ENCODE measurements at places on chromosomes 4 and X.

DNA sequence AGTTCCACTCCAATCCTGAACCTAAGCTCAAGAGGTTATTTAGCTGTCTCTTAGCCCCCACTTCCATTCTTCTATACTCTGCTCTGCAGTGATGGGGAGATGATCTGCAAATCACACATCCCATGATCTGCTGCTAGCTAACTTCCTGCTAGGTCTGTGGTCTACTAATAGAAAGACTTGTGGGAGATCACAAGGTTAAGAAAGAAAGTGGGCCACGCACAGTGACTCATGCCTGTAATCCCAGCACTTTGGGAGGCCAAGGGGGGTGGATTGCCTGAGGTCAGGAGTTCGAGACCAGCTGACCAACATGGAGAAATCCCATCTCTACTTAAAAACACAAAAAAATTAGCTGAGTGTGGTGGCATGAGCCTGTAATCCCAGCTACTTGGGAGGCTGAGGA lies 471.1 kb upstream of the NWD2 start:
- DNase-seq: no peak

GRCh38 chr4:176439611-176440010 lies 119.8 kb downstream of the SPCS3 start:
- no peak for DNase-seq

DNA sequence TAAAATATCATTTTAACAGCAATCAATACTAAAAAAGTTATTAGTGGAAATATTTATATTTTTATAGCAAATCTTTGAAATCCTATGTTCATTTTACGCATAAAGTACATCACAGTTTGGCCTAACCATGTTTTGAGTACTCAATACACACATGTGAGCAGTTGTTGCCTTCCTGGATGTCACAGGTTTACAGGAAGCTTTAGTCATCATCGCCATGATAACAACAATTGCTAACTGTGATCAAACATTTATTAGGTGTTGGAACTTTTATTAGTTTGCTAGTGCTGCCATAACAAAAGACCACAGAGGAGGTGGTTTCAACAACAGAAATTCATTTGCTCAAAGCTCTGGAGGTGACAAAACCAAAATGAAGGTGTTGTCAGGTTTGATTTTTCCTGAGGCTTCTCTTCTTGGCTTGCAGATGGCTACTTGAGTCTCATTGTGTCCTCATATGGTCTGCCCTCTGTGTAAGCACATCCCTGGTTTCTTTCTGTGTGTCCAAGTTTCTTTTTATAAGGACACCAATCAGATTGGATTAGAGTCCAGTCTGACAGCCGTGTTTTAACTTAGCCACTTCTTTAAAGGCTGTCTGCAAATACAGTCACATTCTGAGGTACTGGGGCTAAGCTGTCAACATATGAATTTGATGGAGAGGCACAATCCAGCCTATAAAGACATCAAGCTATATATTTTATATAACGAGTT lies 43.1 kb upstream of the BOD1L1 start:
- DNase-seq: no peak

DNA sequence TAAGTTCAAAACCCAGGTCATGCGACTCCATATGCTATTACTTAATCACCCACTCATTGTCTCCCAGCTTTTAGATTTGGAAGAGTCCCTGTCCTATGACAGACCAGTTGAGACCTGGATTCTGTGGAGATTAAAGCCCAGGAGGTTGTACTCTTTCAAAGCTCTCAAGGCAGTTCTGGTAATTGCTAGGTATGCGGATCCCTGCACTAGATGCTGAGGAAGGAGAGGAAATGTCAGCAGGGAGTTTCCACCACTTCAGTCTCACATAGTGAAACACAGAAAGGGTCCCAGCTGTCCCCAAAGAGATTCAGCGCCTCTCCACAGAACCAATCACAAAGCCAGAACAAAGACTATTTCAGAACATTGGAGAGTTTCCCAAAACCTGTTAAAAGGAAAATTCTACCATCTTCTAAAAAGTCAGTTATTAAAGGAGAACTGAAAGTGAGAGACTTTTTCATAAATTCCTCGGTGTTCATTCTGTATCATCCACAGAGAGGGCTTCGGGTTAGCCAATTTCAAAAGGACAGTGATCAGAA lies 53.4 kb downstream of the IRF2 start:
- DNase-seq: no peak

GRCh38 chr4:105989485-105990242 lies 94.4 kb downstream of the NPNT start:
- DNase-seq: no peak

DNA sequence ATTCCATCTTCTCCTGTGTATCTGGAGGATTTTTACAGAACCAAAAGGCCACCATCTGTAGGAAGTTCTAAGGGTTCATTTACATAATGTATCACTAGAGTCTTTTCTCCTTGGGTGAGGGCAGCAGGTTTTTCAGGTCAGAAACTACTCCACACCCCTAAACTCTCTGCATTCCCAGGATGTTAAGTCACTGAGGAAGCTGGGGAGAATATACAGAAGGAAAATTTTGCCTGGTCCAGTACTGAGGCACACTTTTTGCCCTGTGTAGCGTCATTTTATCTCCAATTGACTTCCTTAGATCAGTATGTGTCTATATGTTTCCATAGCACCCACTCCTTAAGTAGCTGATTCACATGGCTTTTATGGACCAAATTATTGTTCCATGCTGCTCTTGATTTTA lies 17.0 kb downstream of the XKRX start:
- DNase-seq: no peak

GRCh38 chrX:46788902-46789301 lies 30.0 kb upstream of the SLC9A7 start:
- no peak for DNase-seq

All from central memory CD8-positive, alpha-beta T cell (primary cell).